ENCODE measurements at places on chromosomes 3 and 15.

DNA sequence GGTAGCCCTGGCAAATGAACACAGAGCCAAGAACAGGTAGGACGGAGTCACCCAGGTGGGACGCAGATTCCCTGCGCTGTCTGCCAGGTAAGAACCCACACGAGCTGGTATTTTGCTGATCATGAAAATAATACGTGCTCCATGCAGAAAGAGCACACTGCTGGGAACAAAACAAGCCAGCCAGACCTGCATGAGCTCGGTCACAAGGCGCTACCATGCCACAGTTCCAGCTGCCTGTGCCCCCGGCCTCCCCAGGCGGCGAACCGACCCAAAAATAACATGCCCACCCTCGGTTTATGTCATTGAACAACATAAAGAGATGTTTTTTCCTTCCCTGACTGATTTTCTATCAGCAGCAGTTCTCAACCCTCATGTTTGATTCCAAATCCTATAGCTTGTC is 25.8 kb downstream of the CYFIP1 start:
- no peak for DNase-seq

DNA sequence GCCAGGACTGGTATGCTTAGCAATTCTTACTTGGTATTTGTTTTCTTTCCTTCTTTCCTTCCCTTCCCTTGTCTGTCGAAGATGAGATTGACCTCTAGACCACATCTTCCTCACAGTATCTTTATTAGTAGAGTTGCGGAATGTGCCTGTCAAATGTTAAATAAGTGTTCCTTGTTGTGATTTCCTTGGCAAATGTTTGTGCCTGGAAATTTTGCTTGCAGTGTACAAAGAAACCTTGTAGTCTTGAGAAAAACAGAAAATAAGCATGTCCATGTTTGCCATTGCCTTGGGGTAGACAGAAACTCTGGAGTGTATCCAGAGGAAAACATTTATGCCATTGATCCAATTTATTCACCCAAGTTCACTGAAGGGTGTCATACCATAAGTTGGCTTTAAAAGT is 79.5 kb upstream of the ZNF385D start:
- no peak for DNase-seq

DNA sequence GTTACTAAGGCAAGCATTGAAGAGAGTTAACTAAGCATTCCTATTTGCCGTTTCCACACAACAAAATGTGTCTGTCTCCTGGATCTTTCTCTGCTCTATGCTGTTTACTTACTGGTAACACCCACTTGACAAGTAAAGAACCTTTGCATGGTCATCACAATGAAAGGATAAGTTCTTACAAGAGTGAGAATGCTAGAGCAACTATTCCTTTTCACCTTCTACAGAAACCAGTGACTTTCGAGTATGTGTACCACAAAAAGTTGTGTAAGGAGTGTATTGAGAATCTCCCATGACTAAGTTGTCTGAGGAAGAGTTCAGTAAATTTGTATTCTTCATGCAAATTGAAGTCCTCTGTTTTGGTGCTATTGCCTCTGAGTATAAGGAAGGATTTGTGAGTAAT is 10.8 kb downstream of the TIPARP start:
- no peak for DNase-seq

DNA sequence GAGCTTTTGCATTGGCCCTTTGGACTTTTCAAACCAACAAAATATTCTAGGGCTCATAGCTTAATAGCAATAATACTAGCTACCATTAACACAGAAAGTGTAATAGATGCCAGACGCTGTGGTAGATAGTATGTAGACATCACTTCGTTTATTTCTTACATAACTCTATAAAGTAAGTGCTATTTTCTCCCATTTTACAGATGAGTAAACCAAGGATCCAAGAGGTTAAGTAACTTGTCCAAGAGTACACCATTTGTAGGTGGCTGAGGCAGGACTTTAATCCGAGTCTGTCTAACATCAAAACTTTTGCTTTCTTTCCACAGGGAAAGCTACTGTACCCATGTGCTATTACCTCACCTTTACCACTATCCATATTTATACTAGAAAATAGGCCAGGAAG is 12.0 kb downstream of the EID1 start:
- no peak for DNase-seq

GRCh38 chr3:159418571-159419526 is 569.8 kb upstream of the IL12A start:
- DNase-seq: peak; percentile 8

DNA sequence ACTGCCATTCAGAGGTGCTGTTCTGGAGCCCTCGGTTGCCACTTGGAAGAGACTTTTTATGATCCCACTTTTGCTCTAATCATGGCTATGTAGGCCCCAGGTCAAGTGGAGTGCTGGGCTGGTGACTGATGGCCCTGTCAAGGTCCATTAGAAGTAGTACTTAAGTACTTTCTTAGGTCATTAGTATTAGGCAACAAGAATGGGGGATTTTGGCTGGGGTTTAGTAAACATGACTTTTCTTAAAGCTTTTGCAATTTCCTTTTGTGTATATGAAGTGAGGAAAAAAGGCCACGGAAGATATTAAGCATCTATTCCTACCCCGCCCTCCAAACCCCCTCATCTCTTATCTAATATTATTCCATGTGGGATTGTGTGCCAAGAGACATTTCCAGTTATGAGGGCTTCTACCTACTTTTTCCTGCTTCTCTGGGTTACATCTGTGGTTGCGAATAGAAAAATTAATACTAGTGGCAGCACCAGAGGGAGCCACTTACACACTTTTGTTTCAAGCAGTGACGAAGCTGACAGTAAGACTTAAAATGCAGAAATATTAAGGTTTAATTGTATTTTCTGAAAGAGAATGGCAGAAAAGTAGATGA is 13.9 kb downstream of the NLGN1 start:
- DNase-seq: no peak

DNA sequence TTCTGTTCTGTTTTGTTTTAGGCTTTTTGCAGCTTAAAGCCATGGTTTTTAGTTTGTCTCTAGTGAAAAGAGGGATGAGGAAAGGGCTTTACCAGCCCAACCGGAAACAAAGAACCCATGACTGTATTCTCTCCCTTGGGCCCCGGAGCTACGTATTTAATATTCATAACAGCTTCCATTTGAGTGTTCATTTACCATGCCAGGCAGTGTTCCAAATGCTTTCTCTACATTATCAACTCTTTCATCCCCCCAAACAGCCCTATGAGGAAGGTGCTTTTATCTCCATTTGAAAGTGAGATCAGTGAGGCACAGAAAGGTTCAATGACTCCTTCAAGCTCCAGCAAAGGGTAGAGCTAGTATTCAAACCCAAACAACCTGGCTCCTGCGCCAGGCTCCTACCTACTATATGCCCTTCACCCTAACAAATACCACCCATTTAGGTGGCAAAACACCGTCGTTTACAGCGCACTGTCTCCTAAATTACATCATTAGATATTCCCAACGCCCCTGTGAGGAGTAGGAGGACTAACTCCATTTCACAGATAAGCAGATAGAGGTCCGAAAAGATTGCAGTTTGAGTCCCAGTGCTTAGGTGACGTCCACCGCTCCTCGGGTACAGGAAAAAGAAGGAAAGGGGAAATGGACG is 27.9 kb downstream of the GTPBP8 start:
- peak; percentile 55 for DNase-seq

DNA sequence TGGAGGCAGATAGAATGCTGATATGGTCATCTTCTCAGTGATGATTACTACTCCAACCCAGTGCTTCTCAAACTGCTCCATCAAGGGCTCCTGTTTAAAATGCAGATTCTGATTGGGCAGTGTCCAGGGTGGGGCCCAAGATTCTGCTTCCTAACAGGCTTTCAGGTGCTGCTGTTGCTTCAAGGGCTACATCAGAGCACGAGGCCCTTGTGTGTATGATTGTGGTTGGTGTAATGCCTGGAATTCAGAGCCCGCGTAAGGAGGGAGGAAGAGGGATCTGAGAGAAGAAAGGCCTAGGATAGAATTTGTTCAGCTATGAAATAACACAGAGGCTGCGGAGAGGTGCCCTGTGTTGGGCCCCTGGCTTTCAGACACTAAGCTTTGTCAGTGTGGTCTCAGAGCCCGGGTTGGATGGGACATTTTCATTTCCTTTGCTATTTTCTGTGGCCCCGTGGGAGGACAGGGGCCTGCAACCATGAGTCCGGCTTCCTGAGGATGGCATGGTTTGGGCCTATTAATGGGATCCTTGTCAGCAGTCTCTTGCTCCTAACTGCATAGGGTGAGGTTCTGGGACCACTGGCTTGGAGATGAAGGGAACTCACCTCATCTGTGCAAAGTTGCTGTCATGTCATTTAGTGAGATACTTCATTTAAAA is 53.0 kb downstream of the ATP1B3 start:
- no peak for DNase-seq

DNA sequence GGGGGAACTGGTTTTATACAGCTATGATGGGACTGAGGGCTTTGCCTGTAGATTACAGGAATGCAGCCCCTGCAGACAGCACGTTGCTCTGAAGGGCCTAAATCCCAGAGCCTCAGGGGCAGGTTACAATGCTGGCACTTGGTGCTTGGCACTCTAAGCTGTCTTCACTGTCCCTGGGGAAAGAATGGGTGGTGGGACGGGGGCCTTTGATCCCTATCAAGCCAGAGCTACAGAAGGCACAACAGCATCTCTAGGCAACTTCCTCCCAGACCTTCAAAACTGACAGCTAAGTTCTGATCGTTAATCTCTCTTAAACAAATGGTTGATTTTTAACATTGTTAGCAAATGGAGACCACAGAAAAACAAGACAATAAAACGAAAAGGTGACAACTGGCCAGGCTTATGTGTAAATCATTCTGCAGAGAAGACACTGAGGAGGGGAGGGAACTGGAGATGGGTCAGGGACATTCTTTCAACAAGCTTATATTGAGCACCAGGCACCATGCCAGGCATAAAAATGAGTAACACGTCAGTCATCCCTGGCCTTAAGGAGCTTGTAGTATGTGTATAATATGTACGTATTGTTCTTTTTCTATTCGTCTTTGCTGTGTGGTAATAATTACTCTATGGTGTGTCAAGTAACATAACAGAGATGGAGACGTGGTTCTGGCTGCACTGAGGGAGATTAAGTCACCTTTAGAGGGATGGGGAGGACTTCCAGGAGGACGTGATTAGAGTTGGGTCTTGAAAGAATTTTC is 49.1 kb downstream of the CA12 start:
- DNase-seq: no peak

DNA sequence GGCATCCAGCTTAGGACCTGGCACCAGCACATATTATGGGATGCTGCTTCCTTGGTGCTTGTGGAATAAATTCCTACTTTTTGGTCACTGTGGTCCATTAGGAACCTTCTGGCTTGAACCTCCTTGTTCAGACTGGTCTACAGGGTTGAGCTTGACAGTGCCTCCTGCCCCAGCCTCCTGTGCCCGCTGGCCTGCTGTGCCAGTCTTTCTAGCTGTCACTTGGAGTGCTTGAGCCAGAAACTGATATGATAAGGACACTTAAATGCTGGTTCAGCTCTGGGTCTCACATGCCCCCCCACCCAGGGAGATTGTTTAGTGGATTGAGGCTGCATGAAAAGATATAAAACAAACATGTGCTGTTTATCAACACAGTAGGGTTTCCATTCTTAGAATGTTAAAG is 147.8 kb downstream of the SLCO3A1 start:
- DNase-seq: no peak

- DNase-seq: no peak
These were observed 29.5 kb upstream of the ZNF774 start for GRCh38 chr15:90322538-90322937.

DNA sequence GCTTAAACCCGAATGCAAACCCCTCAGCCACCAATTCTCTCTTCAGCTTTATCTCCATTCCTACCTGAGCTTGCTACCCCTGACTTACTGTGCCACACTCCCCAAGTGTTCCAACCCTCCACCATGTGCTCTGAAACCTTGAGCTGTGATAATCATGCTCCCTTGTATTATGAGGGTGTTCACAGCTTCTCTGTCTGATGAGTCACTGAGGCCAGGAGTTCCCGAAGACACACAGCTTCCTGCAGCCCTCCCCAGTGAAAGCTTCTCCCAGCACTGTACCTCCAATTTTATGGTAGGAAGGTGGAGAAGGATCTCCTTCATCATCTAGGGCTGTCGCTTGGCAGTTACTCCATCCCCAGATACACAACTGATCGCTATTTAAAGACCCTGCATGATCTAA is 24.9 kb downstream of the STAC start:
- DNase-seq: no peak

- no peak for DNase-seq
These were observed 227.6 kb upstream of the BHLHE40 start for GRCh38 chr3:4751502-4752101.

- DNase-seq: no peak
These were observed 494 bp downstream of the GCSAM start for GRCh38 chr3:112132554-112132953.

DNA sequence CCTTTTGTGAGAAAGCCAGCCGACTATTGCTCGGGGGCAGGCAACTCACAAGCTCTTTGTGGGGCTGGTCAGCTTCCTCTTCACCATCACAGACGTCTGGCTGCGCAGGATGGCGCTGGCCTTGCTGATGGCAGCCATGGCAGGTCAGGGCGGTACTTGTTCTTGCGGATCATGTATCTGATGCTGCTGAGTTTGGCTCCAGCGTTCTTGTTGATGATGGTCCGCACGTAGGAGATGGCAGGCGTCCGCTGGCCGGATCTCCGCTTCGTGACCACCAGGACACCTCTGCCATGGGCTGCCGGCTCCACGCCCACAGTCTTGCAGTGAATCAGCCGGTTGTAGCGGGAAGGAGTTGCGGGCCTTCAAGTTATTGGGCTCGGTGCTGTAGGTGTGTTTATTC is 67.9 kb upstream of the SLC7A14 start:
- DNase-seq: no peak

DNA sequence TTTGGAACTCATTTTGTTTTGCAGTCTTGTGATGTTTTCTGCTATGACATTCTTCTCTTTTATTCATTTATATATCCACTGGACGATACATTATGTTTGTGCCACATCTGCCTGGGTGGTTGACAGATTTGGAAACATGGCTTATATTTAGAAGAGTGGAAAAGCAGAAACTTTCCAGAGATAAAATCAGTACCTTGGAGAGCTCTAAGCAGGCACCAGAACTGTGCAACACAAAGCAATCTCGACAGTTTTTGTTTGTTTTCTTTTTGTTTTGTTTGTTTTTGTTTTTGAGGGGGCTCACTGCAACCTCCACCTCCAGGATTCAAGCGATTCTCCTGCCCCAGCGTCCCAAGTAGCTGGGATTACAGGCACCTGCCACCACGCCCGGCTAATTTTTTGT is 45.5 kb downstream of the SYN2 start:
- no peak for DNase-seq

DNA sequence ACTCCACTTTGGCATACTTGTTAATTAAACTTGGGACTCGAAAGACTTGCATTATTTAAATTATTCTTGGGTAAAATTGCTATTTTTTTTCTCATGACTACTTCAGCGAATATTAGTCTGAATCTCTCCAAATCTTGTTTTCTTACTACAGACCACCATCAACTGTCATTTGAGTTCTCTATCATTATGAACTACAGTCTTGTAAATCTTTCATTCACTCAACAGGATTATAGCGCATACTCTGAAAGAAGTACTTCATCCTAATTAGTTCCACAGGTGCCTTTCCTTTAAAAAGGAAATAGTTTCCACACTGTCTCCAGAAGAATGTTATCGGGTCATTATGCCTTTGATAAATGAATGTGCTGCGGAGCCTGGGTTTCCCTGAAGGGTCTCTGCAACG is 149.5 kb downstream of the NLGN1 start:
- DNase-seq: no peak

Measured in kidney (tissue), 22 donors.